ENCODE measurements at places on chromosomes 2 and 18. TPM values are rescaled to one million over a fixed set of nuclear protein-coding genes. Genes with fewer than 3 reads are reported as not detected.

Gene VRK2
- 22.4 TPM for total RNA-seq

Gene AKAIN1
- total RNA-seq = not detected

Gene MC5R
- total RNA-seq = not detected

Gene NT5DC4
- total RNA-seq = not detected

Gene IL36G
- total RNA-seq = not detected

Gene KCNJ3
- total RNA-seq = not detected

Gene TPO
- not detected for total RNA-seq

Gene NT5C1B
- total RNA-seq = not detected

Gene CLHC1
- 1.6 TPM for total RNA-seq

Gene TSPYL6
- total RNA-seq = not detected

Gene ERICH2
- not detected for total RNA-seq
